Hepatic stellate cell (primary cell): ENCODE measurements at places on chromosomes 7 and 10.

- DNase-seq: no peak
Measured at GRCh38 chr7:87599336-87599735, 1.3 kb downstream of the ABCB1 start.

- no peak for DNase-seq
Measured at GRCh38 chr10:109899356-109900331, 23.7 kb downstream of the XPNPEP1 start.

DNA sequence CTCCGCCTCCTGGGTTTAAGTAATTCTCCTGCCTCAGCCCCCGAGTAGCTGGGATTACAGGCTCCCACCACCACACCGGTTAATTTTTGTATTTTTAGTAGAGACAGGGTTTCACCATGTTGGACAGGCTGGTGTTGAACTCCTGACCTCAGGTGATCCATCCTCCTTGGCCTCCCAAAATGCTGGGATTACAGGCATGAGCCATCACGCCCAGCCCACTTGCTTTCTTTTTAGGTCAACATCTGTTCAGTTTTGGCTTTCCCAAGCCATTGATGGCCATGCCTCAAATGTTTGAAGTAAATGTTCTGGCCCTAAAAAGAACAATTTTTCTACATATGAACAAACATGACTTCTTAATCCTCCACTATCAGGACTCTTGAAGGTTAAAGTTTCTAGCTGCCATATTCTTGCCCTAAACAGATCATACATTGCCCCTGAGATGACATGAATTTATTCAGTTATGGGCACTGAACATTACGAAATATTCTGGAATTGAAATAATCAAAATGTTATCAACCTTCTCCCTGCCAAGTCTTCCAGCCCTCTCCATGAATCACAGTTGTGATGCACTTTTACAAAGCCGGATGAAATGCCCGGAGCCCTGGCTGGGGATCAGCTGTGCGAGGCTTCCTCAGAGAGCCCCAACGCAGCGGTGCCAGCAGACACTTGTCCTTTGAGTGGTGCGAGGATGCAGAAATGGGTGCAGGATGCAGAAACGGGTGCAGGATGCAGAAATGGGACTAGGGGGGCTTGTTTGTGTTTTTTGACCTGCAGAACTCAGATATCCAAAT lies 2.9 kb downstream of the MRLN start:
- no peak for DNase-seq

- DNase-seq: no peak
Measured at GRCh38 chr10:4622384-4622783, 203.6 kb upstream of the AKR1E2 start.

DNA sequence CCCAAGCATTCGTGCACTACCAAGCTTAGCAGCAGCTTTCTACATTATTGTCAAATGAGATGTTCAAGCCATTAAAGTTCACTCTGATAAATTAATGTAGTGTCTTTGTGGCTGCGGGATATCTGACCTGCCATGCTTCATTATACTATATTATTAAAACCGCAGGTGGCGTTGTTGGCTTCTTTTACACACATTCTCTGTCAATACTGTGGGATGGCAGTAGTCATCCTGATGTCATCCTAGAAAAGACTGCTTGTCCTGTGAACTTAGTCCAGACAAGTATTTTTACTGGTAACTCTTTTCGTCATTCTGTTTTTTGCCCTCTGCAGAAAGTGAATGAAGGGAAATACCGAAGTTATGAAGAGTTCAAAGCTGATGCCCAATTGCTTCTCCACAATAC lies 103.9 kb downstream of the ZMYND11 start:
- no peak for DNase-seq

- peak; percentile 89 for DNase-seq
Measured at GRCh38 chr10:79241990-79242619, 105.2 kb upstream of the PPIF start.

DNA sequence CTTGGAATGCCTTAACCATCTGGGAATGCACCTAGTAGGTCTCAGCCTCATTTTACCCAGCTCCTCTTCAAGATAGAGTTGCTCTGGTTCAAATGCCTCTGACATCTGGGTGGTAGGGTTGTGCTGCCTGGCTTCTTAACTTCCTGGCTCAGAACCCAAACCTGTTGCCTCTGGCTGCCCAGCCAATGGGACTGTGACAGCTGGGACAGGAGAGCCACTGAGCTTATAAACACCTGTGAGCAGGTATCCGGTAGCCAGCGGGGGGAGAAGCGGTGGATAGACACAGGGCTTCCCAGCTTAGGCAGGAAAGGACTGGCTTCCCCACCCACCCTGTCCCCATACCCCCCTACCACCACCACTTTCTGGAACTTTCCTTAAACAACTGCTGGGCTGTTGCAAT lies 115.8 kb upstream of the CARD11 start:
- no peak for DNase-seq

GRCh38 chr10:58268454-58268945 lies 462 bp upstream of the CISD1 start:
- no peak for DNase-seq

- DNase-seq: no peak
Measured at GRCh38 chr10:62618054-62618453, 186.5 kb upstream of the ADO start.

DNA sequence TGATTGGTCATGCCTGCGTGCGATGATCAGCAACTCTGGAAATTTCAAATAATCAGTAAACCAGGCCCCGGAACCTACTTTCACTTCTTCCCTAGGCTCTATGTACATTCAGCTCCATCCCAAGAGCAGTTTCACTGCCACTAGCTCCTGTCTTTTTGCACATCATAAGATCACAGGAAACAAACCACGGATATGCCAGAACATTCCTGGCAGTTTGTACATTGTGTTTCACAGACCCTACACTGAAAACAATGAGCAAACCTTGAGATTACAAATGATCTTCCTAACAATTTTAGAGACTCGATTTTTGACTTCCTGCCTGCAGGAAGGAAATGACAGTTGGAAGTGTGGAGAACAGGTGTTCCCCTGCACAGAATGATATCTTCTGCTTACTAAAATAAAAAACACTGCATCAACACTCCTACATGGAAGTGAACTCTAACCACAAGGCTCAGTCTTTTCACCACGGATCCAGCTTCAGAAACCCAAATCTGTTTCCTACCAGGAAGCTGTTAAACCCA lies 7.6 kb upstream of the TMEM236 start:
- no peak for DNase-seq

- DNase-seq: no peak
Measured at GRCh38 chr10:124300224-124300623, 118.5 kb downstream of the OAT start.

GRCh38 chr10:76393875-76394706 lies 962.7 kb downstream of the LRMDA start:
- no peak for DNase-seq

GRCh38 chr7:80186721-80187120 lies 52.1 kb downstream of the GNAI1 start:
- DNase-seq: no peak

GRCh38 chr10:62816331-62817120 lies at the start of gene EGR2:
TSS of gene EGR2 (minus strand) at chr10:62816366. CDS start at chr10:62816029, 337 bp downstream.
- DNase-seq: peak; percentile 97

GRCh38 chr10:44724415-44725174 lies 186.5 kb upstream of the TMEM72 start:
- peak; percentile 55 for DNase-seq

GRCh38 chr10:126930883-126931503 lies 25.8 kb downstream of the DOCK1 start:
- DNase-seq: peak; percentile 77

GRCh38 chr10:113539789-113540188 lies 13.1 kb upstream of the HABP2 start:
- peak; percentile 25 for DNase-seq

DNA sequence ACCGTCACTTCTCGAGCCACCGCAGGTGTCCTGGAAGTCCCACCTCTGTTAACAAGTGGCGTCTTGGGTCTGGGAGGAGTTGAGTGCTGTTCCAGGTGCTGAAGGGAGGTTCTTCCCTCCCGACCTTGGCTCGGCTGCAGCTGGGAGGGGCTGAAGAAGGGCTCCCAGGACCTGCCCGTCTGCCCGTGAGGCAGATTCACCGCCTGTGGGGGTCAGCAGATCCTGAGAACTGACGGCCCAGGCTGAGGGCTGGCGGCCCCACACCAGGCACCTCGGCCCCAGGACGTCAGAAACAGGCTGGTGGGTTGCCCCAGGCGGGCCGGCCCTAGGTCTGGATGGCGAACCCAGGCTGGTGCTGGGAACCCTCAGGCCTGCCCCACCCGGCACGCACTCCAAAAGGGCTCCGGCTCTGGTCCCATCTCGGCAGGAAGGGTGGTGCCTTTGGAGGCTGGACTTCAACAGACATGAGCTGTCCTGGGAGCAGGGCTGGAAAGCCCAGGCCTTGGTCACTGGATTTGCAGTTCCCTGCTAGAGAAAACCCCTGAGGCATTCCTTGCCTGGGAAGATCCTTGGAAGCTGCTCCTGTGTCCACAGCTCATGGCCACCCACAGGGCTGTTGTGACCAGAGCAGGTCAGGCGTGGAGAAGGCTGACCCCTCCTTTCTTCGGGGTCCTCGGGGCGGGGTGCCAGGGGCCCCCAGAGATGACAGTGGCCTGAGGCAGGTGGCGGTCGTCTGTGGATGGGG lies 42.6 kb upstream of the CFAP46 start:
- no peak for DNase-seq

- no peak for DNase-seq
Measured at GRCh38 chr10:111057006-111057405, 19.8 kb upstream of the ADRA2A start.

GRCh38 chr7:157576415-157576814 lies 239.6 kb downstream of the DNAJB6 start:
- no peak for DNase-seq

- DNase-seq: no peak
Measured at GRCh38 chr7:83879063-83879462, 230.1 kb upstream of the SEMA3E start.

DNA sequence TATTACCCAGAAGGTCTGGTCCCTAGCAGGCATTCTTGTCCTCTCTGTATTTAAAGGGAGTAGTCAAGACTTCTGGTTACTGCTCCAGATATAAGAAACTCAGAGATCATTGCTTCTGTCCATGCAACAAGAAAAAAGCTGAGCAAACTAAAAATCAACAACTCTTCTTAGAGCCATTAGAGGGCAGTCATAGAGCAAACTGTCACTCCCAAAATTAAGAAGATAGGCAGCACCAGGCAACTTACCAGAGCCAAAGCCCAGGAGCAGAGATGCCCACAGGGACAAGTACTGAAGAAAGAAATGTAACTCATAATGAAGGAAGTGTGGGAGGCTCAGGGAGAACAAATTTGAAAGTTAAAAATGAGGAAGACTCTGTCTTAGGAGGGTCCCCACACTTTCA lies 472.9 kb upstream of the COBL start:
- no peak for DNase-seq

DNA sequence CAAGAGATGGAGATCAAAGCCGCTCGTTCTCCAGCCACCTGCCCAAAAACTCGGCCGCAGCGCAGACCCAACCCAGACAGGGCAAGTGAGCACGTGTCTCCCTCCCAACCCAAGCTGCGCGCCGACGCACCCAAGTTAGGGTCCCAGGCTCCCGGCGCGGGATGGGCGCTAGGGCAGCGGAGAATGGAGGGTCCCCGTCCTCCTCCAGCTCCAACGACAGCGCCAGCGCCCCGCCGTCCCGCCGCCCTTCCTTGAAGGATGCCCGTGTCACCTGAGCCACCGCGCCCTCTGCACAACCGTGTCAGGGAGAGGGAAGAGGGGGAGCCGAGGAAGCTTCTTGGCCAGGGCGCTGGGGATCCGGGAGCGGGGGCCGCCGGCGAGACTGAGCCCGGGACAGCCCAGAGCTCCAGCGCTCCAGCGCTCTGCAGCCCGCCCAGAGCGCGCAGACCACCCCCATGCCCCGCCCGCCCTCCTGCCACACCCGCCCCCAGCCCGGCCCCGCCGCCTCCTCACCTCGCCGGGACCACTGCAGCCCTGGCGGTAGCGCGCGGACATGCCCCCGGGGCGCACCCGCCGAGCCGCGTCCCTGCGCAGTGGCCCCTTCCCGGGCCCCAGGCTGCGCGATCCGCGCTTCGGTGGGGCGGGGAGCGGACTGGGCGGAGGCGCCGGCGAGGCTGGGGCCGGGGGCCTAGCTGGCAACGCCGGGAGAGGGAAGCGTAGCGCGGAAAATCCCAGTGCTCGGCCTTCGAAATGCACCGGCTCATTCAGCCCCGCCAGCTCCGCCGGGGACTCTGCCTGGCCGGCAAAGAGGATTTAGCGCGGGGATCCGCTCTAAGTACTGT lies at the start of gene SLC16A12:
Gene SLC16A12, minus strand, starts transcription at position 424 of the 842 bp plus-strand sequence. CDS start 73,016 bp downstream, outside the sequence.
- DNase-seq: peak; percentile 29

- DNase-seq: no peak
Measured at GRCh38 chr7:2128601-2129322, 104.0 kb downstream of the MAD1L1 start.

GRCh38 chr7:44195889-44196288 lies 4.9 kb upstream of the YKT6 start:
- no peak for DNase-seq

GRCh38 chr10:98251399-98251798 lies 16.6 kb downstream of the LOXL4 start:
- DNase-seq: no peak

DNA sequence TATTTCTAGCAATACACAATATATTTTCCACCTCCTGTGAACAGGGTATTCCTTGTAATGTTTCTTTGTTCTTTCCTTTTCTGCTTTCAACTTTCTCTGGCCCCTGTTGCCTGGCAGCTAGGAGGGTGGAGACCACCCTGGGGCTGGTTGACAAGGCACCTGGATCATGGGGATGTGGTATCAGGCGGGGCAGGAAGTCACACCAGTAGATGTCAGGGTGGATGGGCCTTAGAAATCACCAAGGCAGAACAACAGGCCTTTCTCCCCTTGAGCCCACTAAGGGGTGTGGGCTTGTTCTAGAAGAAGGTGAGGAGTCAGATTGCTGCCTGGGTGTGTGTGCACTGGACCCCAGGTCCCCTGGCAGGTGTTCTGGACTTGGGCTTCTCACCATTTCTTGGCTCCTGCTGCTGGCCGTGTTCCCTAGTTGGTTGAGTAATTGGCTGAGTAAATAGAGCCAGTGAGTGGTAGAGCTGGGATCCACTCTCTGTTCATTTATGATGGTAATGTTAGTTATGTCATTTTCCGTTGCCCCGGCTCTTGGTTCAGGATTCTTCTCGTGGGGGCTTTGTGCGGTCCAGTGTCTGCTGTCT lies 24.9 kb downstream of the ZNF783 start:
- DNase-seq: no peak

- DNase-seq: no peak
Measured at GRCh38 chr10:114412907-114413797, 8.8 kb upstream of the AFAP1L2 start.

GRCh38 chr10:89543841-89544240 lies 8.4 kb upstream of the SLC16A12 start:
- no peak for DNase-seq
